ENCODE measurements at places on chromosomes 4 and X. TPM values are rescaled to one million over a fixed set of nuclear protein-coding genes. Genes with fewer than 3 reads are reported as not detected.

LRIT3 gene
- total RNA-seq = 0.11 TPM

ANKRD50 gene
- 29.0 TPM for total RNA-seq

SASH3 gene
- not detected for total RNA-seq

PCSK1N gene
- 2.9 TPM for total RNA-seq

EIF2S3 gene
- 389 TPM for total RNA-seq

GPR50 gene
- not detected for total RNA-seq

GAB1 gene
- 12.5 TPM for total RNA-seq

PABPC1L2B gene
- total RNA-seq = not detected

RHOXF1 gene
- total RNA-seq = not detected

ADAMTS3 gene
- total RNA-seq = 3.6 TPM

PRDM8 gene
- total RNA-seq = 10.1 TPM

FOXR2 gene
- not detected for total RNA-seq

PCDH10 gene
- 1.7 TPM for total RNA-seq

PLP1 gene
- total RNA-seq = under 0.01 TPM

CTPS2 gene
- 10.0 TPM for total RNA-seq

GPRASP1 gene
- total RNA-seq = 8.6 TPM

MYOZ2 gene
- total RNA-seq = under 0.01 TPM

CD38 gene
- total RNA-seq = not detected

KCND1 gene
- total RNA-seq = 0.33 TPM
